ENCODE measurements at places on chromosomes 1 and 21.

GRCh38 chr1:182229451-182229850 is 162.1 kb downstream of the GLUL start:
- DNase-seq, result no peak

DNA sequence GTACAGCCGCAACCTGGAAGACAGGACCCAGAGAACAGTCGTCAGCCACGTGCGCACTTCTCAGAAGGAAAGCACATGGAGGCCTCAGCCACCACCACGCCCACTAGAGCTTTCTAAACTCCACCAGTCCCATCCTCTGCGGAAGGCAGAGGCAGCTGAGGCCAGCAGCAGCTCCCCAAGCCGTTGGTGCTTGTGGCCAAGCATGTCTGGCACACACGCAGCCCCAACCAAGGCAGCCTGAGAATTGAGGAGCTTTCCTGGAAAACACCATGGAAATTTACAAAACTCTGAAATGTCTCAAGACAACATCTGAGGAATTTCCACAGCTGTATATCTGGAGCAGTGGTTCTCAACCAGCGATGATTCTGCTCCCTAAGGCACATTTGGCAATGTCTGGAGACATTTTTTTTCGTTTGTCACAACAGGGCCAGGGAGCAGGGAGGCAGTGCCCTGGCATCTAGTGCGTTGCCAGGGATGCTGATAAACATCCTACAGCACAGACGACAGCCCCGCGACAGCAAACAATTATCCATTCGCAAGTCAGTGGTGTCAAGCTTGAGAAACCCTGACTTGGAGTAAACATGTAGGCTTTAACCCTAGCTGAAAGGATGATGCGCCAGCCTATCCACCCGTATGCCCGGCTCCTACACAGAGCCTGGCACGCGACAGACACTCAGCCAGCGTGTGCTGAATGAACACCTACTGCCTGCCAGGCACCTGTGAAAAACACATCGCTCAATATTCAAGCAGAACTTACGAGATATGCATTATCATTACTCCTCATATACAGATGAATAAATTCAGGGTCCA is 24.7 kb downstream of the NPHP4 start:
- no peak for DNase-seq

- no peak for DNase-seq
Observed at GRCh38 chr1:208587110-208587509, 342.9 kb upstream of the PLXNA2 start.

- DNase-seq, result no peak
Observed at GRCh38 chr1:203554071-203554470, 60.1 kb downstream of the OPTC start.

DNA sequence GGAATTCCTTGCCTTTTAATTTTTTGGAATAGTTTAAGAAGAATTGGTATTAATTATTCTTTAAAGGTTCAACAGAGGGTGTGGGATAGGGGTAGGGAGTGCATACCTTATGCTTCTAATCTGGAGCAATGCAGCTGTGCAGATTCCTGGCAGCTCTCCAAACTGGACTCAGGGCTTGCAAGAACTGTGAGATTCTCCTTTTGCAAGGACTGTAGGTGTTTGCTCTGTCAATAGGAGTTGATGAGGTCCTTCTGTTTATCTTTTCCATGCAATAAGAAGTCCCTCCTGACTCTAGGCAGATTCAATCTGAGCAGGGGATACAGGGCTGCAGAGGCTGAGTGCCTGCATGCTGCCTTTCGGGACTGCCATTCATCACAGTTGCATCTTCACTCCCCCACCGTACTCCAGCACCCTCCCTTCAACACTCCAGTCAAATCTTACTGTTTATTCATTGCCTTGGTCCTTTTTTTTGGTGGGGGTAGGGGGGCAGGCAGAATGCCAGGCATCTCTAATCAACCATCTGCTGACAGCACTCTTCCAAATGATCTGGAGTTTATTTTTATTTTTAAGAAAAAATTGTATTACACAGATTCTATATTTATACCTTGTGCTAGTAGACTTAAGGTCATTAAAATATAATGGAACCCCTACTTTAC is 122.3 kb downstream of the DISC1 start:
- DNase-seq, result no peak

DNA sequence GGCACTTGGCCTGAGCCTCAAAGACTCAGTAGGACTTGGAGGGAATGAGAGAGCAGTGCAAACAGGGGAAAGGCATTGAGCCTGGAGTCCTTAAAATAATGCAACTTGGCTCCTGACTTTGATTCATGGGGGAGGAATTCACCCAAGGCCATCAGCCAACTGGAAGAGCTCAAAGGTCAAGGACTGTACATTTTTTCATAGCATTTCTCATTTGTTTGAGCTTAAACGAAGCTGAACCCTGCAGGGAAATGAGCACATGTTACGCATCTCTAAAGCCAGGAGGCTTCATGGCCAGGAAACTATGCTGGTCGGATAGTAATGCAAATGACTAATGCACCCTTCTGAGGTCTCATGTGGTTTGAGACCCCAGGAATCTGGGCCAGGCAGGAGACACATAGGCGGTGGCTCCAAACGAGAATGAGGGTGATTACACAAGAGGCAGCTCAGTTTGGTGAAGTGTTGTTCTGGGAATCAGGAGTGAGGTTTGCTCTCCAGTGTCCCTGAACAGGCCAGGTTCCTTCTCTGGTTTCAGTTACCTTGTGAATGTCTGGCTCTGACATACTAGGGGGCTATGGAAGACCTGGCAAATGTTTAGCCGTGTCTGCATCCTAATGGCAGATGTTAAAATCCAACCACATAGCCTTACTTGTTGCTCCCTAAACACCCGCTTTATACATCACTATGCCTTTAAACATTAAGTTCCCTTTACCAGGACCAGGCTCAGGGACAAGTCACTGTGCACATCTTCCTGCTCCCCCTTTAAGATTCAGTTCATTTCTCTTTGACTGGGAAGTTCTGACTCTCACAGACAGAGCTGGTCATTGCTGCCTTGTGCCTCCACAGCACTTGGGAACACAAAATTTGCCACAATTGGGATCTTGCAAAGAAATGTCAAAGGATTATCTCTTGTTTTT is 503.9 kb upstream of the USP24 start:
- DNase-seq, result no peak

DNA sequence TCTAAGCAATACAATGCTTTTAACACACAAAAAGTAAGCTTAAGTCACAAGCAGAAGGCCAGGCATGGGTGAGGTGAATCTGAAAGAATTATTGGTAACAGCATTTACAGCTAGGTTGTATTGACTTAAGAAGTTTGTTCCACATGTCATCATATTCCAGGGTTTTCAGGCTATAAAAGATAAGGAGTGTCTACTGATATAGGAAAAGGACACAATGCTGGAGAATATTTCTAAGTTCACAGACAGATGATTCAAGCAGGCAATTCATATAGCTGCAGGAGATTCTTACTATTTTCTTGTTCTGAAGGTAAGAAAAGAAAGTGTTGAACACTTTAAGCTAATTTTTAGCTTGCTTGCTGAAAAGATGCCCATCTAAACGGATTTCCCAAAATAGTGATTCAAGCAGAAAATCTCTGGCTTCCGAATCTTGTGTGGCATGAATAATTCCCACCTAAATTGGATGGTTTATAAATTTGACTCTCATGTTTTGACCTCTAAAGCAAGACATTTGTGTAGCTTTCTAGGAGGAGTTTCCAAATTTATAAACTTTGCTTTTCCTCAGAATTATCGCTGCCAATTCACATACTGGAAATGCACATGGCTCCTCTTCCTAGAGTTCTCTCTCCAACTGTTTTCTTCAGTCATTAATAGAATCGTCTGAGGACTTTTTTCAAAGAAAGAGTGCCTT is 95.6 kb upstream of the LBR start:
- no peak for DNase-seq

- DNase-seq, result no peak
Observed at GRCh38 chr21:41393876-41394465, 32.1 kb upstream of the MX1 start.

DNA sequence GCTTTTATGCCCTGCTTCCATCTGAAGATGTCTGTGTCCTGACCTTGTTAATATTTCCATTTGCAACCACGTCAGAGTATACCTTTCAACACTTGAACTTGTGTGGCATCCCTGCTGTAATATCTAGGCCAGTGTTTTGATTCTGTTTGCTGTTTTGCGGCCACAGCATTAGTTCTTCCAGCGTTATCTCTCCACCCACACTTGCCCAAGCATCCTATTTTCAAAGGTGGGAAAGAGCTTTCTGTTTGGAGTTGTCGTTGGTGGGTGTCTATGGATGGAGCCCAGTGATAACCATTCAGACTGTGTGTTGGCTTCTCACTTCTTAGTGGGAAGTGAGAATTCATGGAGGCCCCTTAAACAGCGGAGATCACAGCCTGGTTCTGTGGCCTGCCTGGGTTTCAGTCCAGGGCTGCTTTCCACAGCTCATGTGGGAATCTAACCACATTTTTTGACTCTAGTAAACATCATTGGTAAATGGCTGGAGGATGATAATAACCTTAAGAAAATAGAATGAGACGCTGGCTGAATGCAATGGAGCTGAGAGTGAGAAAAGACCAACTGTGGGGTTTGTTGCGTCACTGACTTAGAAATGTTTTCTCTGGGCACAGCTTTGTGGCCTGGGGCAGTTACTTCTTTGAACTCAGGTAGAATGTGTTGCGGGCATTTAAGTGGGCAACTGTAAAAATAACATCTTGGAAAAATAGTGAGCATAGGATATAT is 7.6 kb downstream of the TENT5C start:
- DNase-seq, result no peak

- DNase-seq, result no peak
Observed at GRCh38 chr21:32425628-32426027, 13.1 kb downstream of the EVA1C start.

- DNase-seq, result no peak
Observed at GRCh38 chr1:59986516-59987310, 60.1 kb upstream of the CYP2J2 start.

GRCh38 chr1:148374101-148374500 is 109.0 kb downstream of the PPIAL4G start:
- no peak for DNase-seq

- no peak for DNase-seq
Observed at GRCh38 chr1:214641214-214641895, 38.4 kb downstream of the CENPF start.

DNA sequence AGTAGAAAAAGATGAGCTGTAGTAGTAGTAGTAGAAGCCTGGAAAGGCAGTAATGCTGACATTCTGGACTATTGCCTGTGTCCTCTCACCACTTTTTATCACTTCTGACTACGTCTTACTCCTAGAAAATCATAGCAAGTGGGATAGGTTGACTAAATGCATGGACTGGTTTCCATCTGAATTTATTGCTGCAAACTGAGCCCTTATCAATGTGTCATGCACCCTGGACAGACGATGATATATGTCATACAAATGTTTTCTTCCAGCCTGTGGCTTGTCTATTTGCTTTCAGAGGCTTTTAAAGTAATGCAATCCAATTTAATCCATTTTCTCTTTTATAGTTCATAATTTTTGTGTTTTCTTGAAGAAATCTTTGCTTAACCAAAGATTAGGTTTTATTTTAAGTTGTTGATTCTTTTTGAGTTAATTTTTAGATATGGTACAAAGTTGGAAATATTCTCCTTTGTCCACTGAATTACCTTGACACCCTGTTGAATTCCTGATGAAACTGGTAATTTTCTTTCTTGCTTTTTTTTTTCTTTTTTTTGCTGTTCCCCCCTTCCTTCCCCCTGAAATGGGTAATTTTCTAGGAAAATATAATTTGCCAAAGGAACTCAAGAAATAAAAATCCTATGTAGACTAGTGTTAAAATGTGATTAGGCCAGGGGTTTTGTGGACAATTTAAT is 47.1 kb downstream of the PHACTR4 start:
- DNase-seq, result no peak

DNA sequence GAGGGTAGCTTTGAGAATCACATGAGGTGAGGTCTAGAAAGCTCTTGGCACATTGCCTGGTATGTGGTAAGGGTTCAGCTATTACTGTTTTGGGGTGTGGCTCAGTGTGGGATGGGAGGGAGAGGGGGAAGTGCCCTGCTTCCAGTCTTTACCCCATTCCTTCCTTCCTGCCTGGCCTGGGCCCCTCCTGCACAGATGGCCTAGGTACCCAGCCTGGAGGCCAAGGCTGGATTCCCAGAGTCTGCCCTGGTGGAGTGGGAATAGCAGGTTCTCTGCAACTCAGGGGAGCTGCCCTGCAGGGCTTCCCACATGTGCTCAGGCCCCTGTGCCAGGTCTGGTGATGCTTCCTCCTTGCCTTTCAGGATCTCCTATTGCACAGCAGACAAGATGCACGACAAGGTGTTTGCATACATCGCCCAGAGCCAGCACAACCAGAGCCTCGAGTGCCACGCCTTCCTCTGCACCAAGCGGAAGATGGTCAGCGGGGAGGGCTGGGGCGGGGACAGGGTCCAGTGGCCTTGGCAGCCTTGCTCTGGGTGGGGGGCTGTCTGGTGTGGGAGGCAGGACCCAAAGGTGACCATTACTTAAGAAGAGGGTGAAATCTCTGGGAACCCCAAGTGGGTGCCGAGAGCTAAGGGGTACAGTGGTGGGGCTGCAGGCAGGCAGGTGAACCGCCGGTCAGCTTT is 13.5 kb downstream of the LDLRAP1 start:
- peak; percentile 71 for DNase-seq

- DNase-seq, result no peak
Observed at GRCh38 chr1:56215086-56215485, 364.3 kb downstream of the PLPP3 start.

- DNase-seq, result no peak
Observed at GRCh38 chr1:116740746-116741145, 13.5 kb upstream of the CD2 start.

GRCh38 chr21:18148401-18148800 is 96.2 kb upstream of the CHODL start:
- no peak for DNase-seq

GRCh38 chr1:168086438-168086837 is 50.3 kb downstream of the GPR161 start:
- DNase-seq, result peak; percentile 35

DNA sequence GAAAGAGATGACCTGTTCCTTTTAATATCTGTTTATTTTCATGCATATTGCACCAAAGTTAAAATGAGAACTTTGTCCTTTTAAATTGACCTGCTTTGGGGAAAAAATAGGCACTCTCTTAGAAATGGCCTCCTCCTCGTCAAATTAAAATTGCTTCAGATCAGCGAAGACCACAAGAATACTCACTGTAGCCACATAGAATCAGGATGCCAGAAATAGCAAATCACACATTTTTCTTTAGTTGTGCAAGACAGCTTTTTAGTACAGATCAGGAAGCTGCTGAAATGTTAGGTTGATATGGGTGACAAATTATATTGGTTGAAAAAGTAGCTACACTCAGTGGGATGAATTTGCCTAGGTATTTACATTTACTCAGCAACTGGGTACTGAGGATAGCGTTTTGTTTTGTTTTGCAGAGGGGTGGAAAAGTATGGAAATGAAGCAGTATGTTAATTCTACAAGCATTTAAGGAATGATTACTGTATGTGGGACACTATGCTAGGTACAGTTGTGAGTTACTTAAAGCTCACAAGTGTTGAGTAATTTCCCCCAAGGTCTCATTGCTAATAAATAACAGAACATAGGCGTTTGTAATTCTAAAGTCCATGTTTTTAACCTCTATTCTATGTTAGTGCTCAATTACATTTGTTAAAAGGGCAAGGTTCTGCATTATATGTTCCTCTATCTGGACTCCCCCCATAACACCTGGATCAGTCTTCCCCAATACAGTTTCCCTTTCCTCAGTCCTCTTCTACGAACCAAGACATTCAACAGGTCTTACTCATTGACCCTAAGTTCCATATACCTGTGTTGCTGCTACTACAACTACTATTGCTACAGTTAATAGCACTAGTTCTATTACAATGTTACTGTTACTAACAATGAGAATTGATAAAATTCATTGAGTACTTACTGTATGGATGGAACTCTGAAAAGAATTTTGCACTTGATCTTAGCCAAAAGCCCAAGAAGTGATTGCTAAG is 99.4 kb upstream of the S1PR1 start:
- no peak for DNase-seq

GRCh38 chr1:29777522-29777921 is 541.2 kb downstream of the PTPRU start:
- DNase-seq, result no peak

GRCh38 chr1:216113181-216113580 is 310.1 kb downstream of the USH2A start:
- no peak for DNase-seq

All from CD8-positive, alpha-beta T cell (primary cell).